ENCODE measurements at places on chromosomes 1 and 21. TPM values are rescaled to one million over a fixed set of nuclear protein-coding genes. Genes with fewer than 3 reads are reported as not detected.

DNA sequence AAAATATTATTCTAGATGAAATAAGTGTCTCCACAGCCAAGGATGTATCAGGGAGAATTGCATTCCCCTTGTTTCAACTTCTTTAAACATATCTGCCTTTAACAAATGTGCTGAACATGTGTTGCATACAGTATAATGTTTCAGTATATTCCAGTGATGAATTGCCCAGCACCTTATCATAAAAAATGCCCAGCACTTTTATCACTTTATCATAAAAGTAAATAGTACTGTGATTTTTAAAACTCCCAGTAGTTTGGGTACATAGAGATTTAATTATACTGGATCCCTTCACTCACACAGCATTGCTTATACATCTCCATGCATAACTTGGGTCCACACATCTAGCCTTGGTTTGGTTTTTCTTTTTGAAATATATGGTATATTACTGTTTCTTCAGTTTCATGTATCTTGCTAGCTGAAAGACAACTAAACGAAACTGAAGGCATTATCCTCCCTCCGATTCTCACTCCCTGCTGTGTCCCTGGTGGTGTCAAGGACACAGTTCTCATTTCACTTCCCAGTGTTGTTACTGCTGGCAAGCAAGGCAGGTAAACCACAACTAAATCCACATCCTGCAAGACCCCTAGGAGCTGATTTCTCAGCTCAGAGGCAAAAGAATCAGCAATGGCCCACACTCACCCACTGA, 118.2 kb upstream of the SLC44A3 start:
- no peak for DNase-seq

DNA sequence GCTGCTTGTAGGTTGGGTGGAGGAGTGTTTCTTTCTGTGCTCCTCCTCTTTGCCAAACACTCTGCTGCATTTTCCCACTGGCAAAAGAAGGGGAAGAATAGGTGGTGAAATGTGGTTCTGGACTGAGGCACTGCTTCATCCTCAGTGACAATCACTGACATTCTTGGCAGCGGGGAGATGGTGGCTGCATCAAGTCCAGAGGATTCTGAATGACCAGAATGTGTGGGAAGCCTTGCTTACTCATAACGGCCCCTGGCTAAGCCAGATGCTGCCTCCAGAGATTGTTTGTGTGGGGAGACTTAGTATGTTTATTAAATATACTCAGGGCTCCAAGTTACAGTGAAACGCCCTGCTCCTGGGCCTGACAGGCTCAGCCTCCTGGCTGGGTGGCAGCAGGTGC, 160.3 kb downstream of the CACNA1E start:
- no peak for DNase-seq

- peak; percentile 93 for DNase-seq
These were observed at the start of gene PRDX6 for GRCh38 chr1:173477286-173478093. TSS of gene PRDX6 (plus strand) at chr1:173477335. CDS start at chr1:173477398, 63 bp downstream.

- no peak for DNase-seq
These were observed 2.6 kb downstream of the TAS1R3 start for GRCh38 chr1:1333551-1334241.

GRCh38 chr1:224541072-224541790, 74.9 kb upstream of the CNIH3 start:
- no peak for DNase-seq

- peak; percentile 81 for DNase-seq
These were observed 24.9 kb upstream of the C1QA start for GRCh38 chr1:22611530-22611947.

GRCh38 chr1:159826441-159827101, at the start of gene SLAMF8:
TSS of gene SLAMF8 (plus strand) at chr1:159826873. CDS start at chr1:159826899, 26 bp downstream.
- peak; percentile 88 for DNase-seq

- peak; percentile 29 for DNase-seq
These were observed 31.1 kb upstream of the BACH1 start for GRCh38 chr21:29267666-29268065.

DNA sequence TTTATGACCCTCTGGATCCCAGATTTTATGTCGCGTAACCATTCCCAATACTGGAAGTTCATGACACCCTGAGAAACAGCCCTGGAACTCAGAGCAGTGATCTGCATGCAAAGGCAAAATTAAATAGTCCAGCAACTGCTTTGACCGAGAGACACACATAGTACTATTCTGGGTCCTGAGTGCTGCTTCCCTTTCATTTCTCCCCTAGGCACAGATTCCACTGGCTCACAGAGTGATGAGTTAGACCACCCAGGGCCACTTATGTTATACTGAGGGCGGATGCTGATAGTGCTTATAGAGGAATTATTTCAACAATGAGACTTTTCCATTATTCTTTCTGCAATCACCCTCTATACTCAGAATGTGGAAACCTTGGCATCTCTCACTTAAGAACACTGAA, 69.2 kb downstream of the NFIA start:
- no peak for DNase-seq

GRCh38 chr1:66350001-66350547, 183.9 kb upstream of the SGIP1 start:
- peak; percentile 82 for DNase-seq

DNA sequence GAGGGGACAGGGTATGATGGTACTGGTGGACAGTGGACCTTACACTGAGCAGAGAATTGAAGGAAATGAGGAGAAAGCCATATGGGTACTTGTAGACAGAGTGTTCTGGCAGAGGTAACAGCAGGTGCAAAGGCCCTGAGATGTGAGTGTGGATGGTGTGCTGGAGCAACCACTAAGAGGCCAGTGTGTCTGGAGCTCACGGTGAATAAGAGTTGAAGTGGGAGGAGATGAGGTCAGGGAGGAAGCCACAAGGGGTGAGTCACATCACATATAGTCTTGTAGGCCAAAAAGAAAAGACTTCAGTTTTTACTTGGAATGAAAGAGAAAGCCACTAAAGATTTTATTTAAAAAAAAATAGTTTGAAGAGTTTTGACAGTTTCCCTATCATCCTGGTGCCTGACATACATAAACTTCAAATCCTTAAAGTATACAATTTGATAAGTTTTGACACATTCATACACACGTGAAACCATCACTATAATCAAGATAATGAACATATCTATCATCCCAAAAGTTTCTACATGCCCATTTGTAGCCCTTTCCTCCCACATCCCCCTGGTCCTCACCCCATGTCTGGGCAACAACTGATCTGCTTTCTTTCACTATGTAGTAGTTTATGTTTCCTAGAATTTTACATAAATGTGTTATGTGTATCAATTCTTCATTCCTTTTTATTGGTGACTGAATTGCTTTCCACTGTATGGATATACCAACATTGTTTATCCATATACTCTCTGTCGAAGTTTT, 148.4 kb downstream of the GPATCH2 start:
- DNase-seq: peak; percentile 84

- peak; percentile 26 for DNase-seq
These were observed 5.5 kb downstream of the CD1D start for GRCh38 chr1:158186180-158186579.

DNA sequence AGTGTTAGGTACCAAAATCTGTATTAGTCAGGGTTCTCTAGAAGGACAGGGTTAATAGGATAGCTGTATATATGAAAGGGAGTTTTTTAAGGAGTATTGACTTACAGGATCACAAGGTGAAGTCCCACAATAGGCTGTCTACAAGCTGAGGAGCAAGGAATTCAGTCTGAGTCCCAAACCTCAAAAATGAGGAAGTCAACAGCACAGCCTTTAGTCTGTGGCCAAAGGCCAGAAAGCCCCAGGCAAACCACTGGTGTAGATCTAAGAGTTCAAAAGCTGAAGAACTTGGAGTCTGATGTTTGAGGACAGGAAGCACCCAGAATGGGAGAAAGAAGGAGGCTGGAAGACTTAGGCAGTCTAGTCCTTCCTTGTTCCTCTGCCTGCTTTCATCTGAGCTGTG, 487.5 kb upstream of the CHRM3 start:
- no peak for DNase-seq

DNA sequence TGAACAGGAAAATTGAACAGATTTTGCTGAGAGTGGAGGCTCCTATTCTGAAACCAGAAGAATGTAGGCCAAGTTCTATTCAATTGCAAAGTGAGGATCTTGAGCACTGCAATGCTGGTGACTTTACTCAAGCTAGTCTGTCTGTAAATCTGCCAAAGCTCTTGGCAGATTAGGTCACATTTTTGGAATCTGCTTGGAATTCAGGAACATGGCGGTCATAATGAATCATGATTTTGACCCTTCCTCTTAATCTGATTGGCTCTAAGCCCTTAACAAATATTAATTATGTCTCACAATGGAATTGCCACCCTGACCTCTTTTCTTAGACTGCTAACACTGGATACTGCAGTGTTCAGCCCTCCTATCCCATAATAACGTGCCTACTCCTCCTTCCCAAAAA, 7.2 kb upstream of the GNG12 start:
- DNase-seq: no peak

- DNase-seq: no peak
These were observed 411.8 kb upstream of the DAB1 start for GRCh38 chr1:57835620-57836019.

Gene AKR7A3
- 1.8 TPM for total RNA-seq

All from activated CD4-positive, alpha-beta T cell treated with anti-CD3 and anti-CD28 coated beads, Interleukin-2, amount 10 ng/mL, durations not matched to agents 24 days and 14 days (primary cell).